ENCODE measurements at places on chromosomes 5 and 9.

DNA sequence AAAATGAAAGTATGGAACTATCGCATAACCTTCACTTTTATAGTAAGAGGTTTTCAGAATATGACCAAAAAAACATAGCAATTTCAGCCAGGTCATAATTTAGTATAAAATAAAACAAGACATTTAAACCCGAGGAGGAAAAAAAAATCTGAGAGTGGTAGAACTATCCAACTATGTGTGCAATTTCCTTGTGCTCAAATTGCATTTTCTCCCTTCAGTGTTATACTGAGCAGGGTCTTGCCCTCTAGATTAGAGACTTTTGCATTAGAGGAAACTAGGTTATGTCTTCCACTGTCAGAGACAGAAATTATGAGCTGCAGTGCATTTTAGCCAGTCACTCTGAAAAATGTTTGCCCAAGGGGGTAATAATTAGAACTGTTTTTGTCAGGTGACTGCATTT lies 330.6 kb downstream of the NR2F1-AS1 start:
- no peak for DNase-seq

DNA sequence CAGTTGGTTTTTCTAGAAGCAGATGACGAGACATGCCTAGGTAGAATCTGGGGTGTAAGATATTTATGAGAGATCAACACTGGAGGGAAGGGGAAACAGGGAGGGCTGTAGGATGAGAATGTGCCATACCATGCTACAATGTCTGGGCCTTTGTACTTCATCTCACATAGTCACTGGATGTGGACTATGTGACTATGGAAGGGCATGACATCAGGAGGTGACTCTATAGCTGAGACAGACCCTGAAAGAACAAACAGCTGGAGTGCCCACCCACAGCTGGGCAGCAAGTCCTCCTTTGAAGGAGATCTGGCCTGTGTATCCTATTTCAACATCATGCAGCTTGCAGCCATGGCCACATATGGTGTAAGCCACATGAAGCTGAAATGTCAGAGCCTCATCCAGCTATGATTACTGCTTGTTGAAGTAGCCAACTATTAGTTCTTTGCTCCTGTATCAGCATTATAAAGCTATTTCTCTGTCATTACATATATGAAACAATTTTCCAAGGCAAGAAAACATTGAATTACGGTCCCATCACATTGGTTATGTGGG lies 46.2 kb upstream of the KIF2A start:
- no peak for DNase-seq

- DNase-seq: no peak
Measured at GRCh38 chr5:179385914-179386313, 40.7 kb upstream of the ADAMTS2 start.

DNA sequence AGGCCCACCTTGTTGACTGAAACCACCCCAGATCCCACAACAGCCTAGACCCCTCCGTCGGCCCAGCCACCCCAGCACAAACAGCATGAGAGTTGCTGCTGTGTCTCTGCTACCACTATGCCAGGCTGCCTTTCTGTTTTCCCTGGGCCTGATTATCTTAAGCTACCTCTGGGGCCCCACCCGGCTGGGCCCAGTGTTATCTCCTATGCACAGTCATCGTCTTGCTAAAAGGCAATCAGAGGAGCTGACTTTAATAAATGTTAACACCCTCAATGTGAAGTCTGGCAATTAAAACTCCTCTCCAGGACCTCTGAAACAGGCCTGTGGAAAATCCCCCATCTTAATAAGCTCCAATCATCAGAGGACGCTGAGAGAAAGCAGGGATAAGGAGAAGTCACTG lies 144.9 kb downstream of the FAM114A2 start:
- DNase-seq: no peak

- DNase-seq: no peak
Measured at GRCh38 chr5:137375741-137376526, 123.2 kb downstream of the SPOCK1 start.

DNA sequence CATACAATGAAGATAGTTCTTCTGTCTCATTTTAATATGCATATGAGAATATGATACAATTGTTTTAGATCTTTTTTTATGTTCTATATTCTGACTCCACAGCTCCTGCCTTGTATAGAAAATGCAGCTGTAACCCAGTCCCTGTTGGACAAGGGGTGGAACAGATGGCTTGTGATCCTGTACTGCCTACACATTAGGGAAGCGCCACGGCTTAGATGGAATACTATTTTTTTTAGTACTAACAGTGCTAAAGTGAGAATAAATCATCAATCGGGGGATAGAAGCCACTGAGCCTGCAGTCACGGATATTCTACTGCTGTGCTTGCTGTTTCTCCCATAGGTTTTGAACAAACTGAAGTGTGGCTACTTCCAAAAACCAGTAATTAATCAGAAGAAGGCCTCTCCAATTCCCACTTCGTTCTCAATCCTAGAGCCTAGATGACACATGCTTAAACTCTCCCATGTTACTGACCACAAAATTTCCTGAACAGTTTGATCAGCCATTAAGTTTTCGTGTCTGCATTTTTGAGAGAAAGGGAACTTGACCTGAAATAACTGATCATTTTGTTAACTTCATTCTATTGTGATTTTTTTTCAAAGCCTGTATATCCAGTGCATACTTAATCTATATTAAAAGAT lies 150.3 kb downstream of the CDH18 start:
- no peak for DNase-seq

DNA sequence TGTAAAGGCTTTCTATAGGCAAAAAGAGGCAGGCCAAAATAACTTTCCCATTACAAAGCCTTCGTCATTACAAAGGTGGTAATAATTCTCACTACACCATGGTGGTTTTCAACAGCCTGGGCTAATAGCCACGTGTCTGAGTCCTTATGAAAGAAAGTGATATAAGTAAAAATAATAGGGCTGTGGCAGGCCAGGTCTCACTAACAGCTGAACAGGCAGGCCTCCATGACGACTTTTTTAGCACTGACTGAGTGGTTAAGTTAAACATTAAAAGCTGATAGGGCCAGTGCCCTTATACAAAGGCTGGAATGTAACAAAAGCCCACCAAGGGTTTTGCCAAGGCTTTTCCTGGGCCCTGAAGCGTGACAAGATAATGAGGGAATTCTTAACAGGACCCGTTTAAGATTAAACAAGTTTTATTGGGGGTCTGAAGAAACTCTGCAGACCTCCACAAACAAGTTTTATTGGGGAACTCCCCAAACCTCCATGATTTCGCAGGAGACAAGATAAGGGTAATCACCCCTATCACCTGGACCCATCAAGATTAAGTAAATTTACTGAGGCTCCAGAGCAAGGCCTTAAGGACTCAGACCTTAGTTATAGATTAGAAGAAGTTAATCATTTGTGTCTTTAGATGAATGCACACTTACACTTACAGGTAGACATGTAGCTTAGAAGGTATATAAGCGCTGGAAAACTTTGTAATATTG lies 412.9 kb downstream of the CHSY3 start:
- no peak for DNase-seq

GRCh38 chr5:59799668-59800346 lies 93.7 kb downstream of the PDE4D start:
- no peak for DNase-seq

- no peak for DNase-seq
Measured at GRCh38 chr5:118371973-118372831, 616.1 kb downstream of the DTWD2 start.

- no peak for DNase-seq
Measured at GRCh38 chr5:91382530-91383026, 539 bp downstream of the ARRDC3 start.

DNA sequence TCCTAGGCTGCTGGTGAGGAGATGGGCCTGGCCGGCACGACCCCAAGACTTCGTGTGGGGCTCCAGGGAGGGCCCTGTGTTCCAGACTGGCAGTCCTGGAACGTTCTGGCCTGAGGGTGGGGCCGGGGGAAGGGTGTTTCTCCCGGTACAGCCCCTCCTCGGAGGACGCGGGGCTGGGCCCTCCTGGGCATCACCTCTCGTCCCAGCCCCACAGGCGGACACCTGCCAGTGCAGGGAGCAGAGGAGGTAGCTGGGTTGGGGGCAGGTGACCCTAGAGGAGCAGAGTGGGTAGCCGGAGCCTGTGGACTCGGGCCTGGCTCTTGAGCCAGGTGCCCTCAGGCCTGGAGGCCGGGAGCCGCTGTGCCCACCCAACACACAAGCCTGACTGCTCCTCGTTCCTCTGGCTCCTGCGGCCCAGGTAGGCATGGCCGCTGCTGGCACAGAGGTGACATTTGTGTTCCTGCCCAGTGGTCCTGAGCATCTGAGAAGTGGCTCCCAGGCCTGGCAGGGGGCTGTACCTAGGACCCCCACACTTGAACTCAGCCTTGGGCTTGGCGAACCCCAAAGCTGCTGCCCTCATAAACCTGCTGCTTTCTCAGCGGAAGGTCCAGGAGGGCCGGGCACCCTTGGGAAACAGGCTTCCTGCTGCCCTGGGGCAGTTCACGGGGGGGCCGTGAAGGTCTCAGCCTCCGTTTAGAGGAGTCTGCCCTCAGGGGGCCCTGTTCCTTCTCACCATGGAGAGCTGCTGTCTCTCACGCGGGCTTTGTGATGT lies 817 bp downstream of the SLC6A19 start:
- DNase-seq: no peak

DNA sequence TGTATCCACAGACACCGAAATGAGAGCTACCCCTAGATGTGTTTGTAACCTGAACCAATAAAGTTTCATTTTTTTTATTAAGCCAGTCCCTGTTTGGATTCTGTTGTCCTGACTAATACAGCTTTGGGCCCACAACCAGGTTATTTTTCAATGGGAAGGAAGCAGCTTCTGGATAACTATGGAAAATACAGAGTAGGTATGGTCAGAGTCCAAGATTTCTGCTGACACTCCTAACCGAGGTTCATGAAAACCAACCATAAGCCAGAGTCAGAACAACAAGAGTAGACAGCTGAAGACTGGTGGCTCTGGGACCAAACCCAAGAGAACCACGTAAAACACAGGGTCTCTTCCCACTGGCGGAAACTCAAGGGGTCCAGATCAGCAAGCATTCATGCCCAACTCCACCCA lies 10.8 kb downstream of the KLF9 start:
- DNase-seq: no peak

GRCh38 chr9:114072184-114073140 lies 5.6 kb downstream of the AMBP start:
- DNase-seq: no peak

DNA sequence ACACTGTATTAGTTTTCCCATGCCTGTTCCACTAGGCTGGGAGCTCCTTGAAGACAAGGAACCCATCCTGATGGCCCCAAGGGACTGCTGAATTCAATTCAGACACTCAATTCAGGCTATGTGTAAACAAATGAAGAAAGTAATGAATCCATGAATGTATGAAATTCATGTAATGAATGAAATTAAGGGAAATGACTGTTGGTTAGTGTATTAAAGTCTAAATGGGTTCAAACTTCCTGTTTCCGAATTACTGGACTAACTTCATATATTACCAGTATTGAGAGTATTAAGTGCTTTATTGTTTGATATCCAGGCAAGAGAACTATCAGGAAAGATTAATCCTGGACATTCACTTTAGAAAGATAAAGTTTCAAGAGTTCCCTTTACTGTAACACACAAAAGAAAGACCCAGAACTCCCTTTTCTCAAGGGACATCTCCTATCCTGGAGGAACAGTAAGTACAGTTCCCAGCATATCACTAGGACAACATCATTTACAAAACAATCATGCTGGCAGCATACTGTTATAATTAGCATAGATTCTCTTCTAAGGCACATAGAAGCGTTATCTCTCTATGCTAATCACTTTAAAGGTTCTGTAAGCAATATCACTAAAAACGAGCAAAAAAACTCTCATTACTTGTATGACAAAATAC lies 28.5 kb upstream of the IFNK start:
- no peak for DNase-seq

GRCh38 chr9:97675655-97676054 lies 21.5 kb downstream of the XPA start:
- no peak for DNase-seq

GRCh38 chr9:116855881-116856662 lies 169.0 kb downstream of the TRIM32 start:
- no peak for DNase-seq

DNA sequence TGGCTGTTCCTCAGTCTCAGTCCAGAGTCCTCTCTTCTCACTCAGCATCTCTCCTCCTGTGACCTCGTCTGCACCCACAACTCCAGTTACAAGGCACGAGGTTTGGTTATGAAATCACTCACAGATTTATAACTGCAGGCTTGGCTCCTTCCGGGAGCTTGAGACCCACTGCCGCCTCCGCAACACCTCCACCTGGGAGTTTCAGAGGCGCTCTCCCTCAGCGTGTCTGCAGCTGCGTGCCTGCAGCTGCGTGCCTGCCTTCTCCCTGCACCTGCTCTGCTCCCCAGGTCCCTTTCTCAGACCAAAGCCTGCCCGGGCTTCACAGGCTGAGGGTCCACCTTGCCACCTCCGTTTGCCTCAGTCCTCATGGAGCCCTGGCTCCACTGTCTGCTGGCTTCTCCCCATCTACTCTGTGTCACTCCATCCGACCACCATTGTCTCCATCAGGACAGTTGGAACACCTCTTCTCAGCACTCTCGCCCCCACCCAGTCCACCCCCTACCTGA lies 51.5 kb downstream of the HRH2 start:
- DNase-seq: no peak

GRCh38 chr9:80040457-80040856 lies 468.7 kb downstream of the TLE4 start:
- DNase-seq: no peak

GRCh38 chr5:68565427-68565826 lies 349.9 kb downstream of the PIK3R1 start:
- DNase-seq: no peak

DNA sequence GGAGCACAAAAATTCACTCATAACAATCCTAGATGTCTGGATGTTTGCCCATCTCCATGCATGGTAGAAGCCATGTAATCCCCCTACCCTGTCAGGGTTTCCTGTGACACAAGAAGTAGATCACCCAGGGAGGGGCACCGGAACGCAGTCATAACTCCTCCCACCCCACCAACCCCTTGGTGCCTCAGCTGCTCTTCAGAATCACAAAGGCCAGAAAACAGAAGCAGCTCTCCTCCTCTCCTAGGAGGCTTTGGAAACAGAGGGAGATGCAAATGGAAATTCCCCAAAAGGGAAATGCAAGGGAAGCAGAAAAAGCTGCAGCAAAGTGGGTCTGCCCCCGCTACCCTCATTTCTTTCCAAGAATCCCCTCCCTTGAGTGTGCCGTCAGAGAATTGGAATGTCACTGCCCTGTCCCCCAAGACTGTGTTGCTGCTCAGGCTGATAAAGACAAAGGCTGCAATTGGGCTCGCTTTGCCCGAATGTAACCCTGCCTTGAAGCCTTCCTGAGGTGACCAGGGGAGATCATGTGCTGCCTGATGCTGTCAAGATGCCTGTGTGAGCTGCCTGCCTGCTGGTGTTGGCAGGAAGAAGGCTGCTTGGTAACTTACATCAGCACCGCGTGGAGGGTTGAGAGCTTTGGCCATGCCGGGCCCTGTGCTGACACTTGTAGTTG lies 65.5 kb upstream of the ABCA1 start:
- DNase-seq: no peak

- no peak for DNase-seq
Measured at GRCh38 chr5:72505539-72506157, 1.6 kb downstream of the ZNF366 start.

DNA sequence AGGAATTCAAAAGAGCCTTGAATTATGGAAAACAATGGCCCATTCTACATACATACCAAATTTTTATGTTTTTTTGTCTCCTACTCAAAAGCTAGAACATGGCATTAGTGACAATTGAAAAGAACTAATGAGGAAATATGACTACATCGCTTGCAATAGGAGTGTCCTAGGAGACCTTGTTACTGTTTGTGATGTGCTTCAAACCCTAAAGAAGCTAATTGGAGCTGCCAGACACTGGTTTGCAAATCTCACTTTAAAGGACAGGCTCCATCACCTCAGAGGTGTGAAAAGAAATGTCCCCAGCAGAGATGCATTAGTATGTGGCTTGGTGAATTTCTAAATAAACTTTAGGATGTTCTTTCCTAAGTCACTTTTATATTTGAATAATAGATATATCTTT lies 354.2 kb upstream of the EFNA5 start:
- no peak for DNase-seq
